ENCODE measurements at places on chromosomes 3 and 15. TPM values are rescaled to one million over a fixed set of nuclear protein-coding genes. Genes with fewer than 3 reads are reported as not detected.

The RASGRP1 gene
- polyA plus RNA-seq: 14.3 TPM

The ISLR2 gene
- 0.54 TPM for polyA plus RNA-seq

The SCAANT1 gene
- polyA plus RNA-seq: 0.53 TPM

The KBTBD13 gene
- 0.07 TPM for polyA plus RNA-seq

DNA sequence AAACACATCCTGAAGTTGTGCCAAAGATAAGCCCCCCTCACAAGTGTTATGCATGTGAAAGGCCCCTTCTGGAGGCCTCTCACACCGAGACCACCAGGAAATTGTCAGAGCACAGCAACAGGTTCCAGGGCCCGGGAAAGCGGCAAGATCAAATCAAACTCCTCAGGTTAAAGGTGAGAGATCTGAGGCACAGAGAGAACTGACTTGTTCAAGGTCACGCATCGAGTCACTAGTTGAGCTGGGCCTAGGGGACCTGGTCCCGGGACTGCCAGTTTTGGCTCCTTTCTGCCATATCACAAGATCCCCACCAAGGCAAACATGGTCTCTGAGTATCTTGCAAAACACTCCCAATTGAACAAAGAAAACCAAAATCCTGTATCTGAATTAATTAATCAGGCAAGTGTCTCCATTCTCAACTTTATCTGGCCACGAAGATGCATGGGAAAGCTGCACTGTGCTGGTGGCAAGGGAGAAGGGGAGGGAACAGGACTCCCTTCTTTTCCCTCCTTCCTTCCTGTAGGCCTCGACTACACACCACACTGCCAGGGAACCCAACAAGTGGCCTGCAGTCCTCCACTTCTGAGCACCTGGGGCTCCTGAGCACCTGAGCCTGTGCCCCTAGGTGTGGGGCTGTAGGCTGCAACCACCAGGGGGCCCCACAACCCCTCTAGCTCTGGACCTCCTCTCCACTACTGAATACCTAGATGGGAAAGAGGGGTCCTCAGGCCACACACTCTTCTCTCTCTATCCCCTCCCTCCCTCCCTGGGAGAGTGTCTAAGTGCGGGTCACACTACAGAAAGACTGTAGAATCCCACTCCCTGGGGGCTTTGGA, 37.3 kb downstream of the ANP32A start:
- no peak for DNase-seq

- no peak for DNase-seq
These were observed 9.3 kb downstream of the FAH start for GRCh38 chr15:80162059-80162554.

- no peak for DNase-seq
These were observed 28.1 kb downstream of the ZXDC start for GRCh38 chr3:126447456-126448106.

- no peak for DNase-seq
These were observed 314.7 kb downstream of the RORA start for GRCh38 chr15:60914360-60914759.

GRCh38 chr3:196165850-196166249, 45.4 kb downstream of the ZDHHC19 start:
- no peak for DNase-seq

- DNase-seq: no peak
These were observed 277.7 kb upstream of the ZNF717 start for GRCh38 chr3:76063019-76063418.
